ENCODE measurements at places on chromosomes 6 and 20. TPM values are rescaled to one million over a fixed set of nuclear protein-coding genes. Genes with fewer than 3 reads are reported as not detected.
A peak's percentile ranks its signal among the peaks of the same experiment; 100 is the strongest.

- peak; percentile 84 for DNase-seq
Observed at GRCh38 chr6:139028658-139029469, at the start of gene ABRACL. Gene ABRACL (plus strand): TSS chr6:139028745. CDS start chr6:139034161, 5,416 bp downstream.

DNA sequence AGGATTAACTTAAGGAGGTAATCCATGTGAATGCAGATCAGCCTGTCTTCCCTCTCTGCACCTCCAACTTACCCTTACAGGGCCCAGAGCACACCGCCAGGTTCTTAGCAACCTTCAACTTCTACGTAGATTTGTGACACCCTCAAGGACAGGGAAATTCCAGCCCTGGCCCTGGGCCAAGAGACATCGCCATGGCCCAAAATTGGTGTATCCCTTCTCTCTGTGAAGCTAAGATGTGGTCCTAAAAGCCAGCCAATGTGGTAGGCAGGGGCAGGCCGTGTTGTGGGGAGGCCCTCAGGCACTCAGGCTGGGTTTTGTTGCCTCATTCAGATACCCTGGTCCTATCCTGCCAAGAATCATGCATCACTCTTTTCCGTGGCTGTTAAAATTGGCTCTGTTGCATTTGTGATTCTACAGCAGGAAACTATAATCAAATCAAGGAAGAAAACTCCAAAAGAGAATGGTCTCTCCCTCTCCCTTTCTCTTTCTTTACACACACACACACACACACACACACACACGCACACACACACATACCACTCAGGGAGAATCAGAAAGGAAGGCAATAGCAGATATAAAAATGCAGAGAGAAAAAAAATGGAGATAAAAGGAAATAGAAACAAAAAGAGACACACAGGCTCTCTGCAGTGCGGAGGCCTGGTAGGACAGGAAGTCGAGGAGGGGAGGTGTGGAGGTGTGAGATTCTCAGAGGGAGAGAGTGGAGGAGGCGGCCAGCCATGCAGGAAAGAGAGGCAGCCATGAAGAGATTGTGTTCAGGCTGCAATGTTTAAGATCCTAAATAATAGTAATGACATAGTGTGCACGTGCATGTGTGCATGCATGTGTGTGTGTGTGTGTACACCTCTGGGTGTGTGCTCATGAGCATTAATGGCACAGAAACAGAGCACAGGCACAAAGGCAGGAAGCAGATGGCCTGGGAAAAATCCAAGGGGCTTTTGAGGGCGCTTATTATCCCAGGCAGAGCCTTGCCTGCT is 201.8 kb upstream of the LRFN2 start:
- no peak for DNase-seq

- no peak for DNase-seq
Observed at GRCh38 chr6:142887517-142887916, 57.5 kb downstream of the HIVEP2 start.

DNA sequence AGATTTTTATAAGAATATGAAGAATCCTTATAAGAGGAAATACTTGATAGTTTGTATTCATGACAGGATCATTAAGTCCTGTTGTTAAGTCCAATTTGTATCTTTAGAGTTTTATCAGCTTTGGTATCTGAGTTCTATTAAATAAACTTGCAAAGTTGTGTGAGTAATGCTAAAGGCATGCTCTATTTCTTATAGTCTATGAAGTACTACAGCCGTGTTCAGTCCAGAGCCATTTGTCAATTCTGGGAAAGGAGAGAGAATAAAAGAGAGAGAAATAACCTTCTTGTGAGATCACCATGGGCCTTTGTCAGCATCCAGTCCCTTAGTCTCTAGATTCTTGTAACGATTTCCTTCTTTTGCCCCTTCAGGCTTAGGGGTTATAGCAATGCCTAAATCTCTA is 181.2 kb upstream of the POU3F2 start:
- no peak for DNase-seq

GRCh38 chr6:109473120-109473519 is 9.9 kb downstream of the ZBTB24 start:
- no peak for DNase-seq

The RNF8 gene
- 16.4 TPM for total RNA-seq

The ZNF341 gene
- 4.6 TPM for total RNA-seq
